Stimulated activated CD4-positive, alpha-beta T cell treated with anti-CD3 and anti-CD28 coated beads, TNF-alpha, amount 100 ng/mL, for 48 hours (primary cell): ENCODE measurements at places on chromosomes 12 and 14.

DNA sequence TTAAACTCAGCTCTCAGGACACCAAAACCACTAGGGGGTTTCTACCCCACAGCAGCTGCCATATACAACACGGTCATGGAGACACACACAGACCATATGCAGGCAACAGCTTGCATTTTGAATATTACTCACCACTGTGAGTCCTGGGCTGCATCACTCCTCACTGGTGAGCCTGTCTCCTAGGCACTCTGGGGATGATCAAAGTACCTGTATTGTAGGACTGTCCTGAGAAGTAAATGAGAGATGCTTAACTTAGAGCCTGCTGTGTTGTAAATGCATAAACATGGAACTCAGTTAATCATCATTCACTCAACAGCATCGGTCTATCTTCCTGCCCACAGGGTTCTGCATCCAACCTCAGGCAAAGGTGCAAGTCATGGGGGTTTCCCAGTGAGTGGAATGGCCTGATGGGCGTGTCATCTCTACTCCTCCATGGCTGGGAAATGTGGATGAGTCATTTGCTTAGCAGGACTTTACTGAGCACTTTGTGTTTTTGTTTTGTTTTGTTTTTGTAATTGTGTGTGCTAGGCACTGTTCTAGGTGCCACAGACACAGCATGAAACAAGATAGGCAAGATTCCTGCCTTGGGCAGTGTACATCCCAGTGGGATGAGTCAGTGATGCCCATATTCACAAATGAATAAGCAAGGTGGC, 1141.2 kb upstream of the TMEM132C start:
- no peak for DNase-seq

GRCh38 chr12:113359133-113359938, 949 bp downstream of the PLBD2 start:
- no peak for DNase-seq

DNA sequence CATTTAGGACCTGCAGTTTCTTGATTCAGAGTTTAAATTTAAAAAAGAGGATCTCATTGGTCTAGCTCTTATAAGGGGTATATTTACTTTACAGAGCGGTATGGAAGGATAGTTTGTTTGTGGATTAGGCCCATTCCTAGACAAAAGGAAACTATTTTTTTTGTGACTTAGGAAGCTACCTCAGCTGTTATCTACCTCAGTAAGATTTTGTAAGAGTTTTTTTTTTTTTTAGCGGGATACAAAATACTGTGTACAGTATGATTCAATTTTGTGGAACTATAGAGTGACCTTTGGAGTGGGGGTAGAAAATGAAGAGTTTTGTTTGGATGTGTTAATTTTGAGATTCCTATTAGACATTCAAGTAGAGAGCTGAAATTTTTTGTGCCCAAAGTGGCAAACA, 104.6 kb upstream of the ATF1 start:
- DNase-seq: no peak

- no peak for DNase-seq
Measured at GRCh38 chr14:56005191-56006053, 112.8 kb upstream of the PELI2 start.

GRCh38 chr12:131851741-131852550, 23.8 kb downstream of the MMP17 start:
- no peak for DNase-seq

DNA sequence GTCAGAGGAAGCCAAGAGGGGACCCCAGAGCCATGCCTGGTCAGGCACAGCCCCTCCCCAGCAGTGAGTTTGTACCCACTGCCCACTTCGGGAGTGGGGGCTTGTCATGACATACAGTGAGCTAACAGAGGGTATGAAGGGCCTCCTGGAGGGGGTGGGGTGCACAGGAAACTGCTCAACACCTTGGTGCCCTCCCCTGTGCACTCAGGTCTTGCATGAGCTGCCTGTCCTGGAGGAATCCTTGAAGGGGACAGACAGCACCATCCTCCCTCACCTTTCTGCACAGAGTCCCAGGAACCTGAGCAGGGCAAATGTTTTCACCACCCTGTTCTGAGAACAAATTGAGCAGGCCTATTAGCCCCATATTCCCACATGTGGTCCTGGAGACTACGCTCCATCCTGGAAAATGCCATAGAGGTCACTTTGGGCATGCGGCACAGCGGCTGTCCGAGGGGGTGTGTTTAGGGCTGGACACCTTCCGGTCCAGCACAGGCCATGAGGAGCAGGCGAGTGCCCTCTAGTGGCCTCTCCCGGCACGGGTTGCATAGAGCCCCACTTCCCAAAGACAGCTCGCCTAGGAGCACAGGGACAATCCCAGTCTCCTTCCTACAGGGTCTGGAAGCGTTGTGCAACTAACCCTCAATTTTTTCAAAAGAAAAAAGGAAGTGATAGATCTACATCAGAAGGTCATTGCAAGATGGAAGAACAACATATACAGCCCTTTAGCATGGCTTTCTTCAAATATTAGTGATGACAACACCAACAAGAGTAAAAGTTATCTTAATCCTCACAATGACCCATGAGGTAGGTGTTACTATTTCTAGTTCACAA, 31.9 kb upstream of the ZFP36L1 start:
- no peak for DNase-seq

GRCh38 chr14:49221316-49221715, 364.9 kb downstream of the RPS29 start:
- DNase-seq: no peak

- DNase-seq: no peak
Measured at GRCh38 chr12:8658346-8658745, 4.3 kb downstream of the MFAP5 start.

DNA sequence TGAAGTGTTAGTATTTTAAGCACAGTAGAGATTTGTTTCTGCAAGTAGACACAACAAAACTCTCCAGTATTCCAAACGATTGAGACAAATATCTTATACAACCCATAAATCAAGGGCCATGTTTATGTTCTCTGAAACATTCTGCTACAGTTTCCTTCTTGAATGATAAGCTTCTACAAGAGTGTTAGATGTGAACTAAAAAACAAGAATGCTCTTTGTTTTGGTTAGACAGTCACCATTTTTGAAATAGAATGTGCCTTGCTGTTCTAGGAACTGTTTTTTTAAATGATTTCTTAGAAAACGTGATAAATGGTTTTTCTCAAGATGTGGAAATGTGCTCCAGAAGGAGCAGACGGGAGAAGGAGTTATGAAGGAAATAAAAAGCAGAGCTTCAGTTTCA, 1656.3 kb upstream of the FLRT2 start:
- no peak for DNase-seq

DNA sequence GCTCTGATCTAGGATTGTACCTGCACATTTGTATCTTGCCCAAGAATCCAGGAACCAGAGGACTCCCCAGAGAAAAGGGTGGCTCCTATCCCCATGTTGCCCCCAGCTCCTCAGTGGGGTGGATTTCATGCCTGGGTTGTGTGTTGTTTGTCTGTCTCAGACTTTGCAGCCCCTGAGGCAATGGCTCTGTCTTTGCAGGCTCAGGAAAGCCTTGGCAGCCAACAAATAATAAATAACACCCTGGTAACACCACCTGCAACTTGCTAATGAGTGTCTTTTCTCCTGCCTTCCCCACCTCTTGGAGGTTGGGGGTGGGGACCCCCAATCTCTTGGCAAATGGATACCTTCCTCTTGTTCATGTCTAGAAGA, 65.2 kb upstream of the CISTR start:
- no peak for DNase-seq

- no peak for DNase-seq
Measured at GRCh38 chr14:37413050-37413449, 182.0 kb downstream of the FOXA1 start.

- DNase-seq: no peak
Measured at GRCh38 chr14:52883658-52884057, 67.2 kb downstream of the FERMT2 start.

GRCh38 chr12:47903151-47903611, 1.6 kb downstream of the VDR start:
- DNase-seq: no peak

GRCh38 chr14:56199982-56200577, 81.9 kb downstream of the PELI2 start:
- no peak for DNase-seq

- no peak for DNase-seq
Measured at GRCh38 chr14:103132381-103133209, 9.3 kb downstream of the TNFAIP2 start.

DNA sequence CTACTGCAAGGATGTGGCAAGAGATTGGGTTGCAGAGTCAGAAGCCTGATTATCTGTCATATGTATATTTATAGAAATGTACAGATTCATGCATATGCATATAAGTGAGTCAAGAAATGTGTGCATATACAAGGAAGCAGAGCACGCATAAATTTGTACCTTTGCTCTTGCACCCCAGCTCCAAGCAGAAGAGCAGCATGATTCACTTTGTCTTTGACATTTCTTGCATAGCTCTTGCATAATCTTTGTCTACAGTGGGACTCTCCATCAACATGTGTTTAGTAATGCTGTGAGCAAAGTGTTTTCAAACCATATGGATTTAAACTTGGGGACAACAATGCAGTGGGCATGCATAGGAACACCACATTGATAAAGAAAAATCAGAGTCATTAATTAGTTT, 330.7 kb upstream of the DCN start:
- no peak for DNase-seq

- no peak for DNase-seq
Measured at GRCh38 chr14:97074456-97074855, 277.3 kb downstream of the VRK1 start.

DNA sequence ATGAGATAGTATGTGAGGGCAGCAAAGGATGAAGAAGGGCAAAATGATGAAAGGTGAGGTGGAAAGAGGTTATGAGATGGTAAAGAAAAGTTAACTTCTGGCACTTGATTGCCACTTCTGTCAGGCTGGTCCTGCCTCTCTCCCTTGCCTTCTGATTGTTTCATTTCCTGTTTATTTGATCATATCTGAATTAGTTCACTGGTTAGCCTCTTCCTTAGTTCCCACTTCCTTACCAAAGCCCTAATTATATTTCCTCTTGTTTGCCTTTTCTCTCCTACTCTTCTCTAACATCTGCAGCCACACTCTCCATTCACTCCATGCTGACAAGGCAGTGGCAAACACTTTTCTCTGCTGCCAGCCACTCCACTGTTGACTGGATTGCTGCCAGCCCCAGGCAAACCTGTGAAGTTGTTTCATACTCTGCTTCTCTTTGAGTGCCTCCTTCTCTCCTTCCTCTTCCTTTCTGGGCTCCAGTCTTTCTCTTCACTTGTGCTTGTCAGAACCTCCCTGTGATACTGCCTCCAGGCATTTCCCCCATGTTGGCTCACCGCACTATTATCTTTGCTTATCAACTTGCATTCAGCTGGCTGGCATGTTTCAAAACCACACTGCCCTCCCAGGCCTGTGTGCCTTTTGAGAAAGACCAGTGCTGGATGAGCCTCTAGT, 8.1 kb downstream of the PNP start:
- DNase-seq: no peak

DNA sequence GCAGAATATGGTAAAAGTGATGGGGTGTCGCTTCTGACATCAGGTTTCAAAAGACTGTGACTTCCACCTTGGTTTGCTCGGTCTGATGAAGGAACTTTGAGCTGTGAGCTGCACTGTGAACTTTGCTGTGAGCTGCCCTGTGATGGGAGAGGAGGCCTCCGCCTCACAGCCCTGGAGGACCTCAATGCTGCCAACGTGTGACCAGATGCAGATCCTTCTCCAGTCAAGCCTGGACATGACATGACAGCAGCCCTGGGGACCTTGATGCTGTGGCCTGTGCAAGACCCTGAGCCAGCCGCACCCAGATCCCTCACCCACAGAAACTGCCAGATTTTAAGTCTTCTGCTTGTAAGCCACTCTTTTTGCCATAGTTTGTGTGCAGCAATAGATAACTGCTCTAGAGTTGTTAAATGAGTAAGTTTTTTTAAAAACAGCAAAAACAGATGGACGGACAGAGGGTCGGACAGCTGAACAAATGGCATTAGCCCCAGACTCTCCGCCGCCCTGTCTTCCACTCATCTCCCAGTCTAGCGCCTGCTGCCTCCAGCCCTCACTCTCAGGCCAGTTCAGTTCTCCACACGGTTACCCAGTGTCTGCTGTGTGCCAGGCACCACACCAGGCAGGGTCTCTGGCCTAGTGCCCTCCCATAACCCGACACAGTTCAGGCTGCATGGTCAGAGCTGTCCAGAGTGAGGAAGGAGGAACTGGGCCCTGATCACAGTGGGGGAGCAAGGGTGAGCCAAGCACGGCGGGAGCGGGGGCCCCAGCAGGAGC, 13.1 kb upstream of the LRTM2 start:
- DNase-seq: no peak

- DNase-seq: no peak
Measured at GRCh38 chr12:114976372-114976771, 292.4 kb upstream of the TBX3 start.

DNA sequence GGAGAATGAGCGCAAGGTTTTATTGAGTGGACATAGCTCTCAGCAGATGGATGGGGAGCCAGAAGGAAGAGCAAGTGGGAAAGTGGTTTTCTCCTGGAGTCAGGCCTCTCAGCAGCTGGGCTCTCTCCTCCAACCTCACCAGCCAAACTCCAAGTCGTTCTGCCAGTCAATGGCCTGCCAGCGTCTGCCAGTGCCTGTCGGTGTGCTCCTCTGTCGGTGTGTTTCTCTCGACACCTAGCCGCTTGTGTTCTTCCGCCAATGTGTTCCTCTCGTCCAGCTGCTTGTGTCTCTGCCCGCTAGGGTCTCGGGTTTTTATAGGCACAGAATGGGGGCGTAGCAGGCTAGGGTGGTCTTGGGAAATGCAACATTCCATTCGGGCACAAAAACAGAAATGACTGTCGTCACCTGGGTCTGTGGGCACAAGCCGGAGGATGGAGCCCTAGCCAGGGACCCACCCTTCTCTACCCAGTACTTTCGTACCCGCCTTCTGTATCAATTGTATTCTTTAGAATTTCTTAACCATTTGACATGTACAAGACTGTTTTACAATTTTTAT, 1365.4 kb downstream of the FSCB start:
- no peak for DNase-seq

- DNase-seq: no peak
Measured at GRCh38 chr12:108729612-108730364, 1.5 kb downstream of the CORO1C start.

DNA sequence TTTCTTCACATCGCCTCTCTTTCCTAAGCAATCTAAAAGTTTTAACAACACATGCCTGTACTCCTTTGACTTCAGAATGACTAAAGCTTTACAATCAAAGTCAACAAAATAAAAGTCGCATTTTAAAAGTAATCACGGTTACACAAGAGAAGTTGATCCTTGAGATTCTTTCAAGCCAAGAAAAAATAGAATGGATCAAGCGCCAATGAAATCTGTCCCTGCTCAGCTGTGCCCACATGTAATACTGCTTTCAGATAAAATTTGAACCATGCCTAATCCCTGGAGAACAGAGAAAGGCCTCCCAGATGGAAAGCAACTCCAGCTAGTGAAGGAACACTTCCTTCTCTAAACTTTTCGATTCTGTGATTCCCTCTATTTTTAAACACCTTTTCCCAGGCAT, 113.1 kb downstream of the FBXL14 start:
- DNase-seq: no peak
